HFFc6 (cell line): ENCODE measurements at places on chromosomes 5 and 9.
A peak's percentile ranks its signal among the peaks of the same experiment; 100 is the strongest.

DNA sequence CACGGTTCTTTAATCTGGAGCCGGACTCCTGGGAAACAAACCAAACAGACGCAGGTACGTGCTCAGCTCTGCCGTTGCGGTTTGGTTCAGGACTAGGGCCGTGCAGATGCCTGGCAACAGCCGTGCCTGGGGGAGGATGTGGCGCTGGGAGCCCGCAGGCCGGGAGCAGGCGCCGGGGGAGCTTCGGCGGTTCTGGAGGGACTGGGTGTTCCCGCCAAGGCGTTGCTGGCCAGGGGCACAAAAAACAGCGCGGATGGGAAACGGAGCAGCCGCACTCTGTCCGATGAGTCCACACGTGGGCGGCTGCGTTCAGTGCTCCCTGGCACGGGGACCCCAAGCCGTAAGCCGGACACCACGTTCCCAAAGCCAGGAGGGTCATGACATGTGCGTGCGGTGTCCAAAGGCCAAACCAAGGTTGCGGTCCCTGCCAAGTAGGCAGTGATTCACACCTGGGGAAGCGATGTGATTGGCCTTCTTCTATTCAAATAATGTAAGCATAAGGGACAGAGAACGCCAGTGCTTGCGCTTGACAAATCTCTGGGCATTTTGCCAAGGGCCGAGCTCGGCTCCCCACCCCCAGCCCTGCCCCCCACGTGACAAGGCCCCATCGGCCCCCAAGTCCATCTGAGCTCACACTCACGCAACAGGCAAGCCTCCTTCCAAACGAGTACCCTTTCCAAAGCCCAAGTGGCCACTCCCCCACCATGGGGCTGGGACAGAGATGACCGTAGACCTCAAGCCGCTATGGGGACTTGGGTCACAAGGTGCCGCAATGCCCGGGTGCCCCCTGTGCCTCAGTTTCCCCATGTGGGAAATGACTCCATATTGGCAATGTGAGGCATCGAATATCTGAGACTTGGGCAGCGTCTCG, 49.7 kb upstream of the NKD2 start:
- no peak for DNase-seq

- DNase-seq: peak; percentile 67
Measured at GRCh38 chr5:149957855-149958254, 2.7 kb upstream of the SLC26A2 start.

GRCh38 chr5:117295941-117296340, 721.3 kb upstream of the SEMA6A start:
- no peak for DNase-seq

- no peak for DNase-seq
Measured at GRCh38 chr5:157908459-157908858, 49.5 kb upstream of the CLINT1 start.

DNA sequence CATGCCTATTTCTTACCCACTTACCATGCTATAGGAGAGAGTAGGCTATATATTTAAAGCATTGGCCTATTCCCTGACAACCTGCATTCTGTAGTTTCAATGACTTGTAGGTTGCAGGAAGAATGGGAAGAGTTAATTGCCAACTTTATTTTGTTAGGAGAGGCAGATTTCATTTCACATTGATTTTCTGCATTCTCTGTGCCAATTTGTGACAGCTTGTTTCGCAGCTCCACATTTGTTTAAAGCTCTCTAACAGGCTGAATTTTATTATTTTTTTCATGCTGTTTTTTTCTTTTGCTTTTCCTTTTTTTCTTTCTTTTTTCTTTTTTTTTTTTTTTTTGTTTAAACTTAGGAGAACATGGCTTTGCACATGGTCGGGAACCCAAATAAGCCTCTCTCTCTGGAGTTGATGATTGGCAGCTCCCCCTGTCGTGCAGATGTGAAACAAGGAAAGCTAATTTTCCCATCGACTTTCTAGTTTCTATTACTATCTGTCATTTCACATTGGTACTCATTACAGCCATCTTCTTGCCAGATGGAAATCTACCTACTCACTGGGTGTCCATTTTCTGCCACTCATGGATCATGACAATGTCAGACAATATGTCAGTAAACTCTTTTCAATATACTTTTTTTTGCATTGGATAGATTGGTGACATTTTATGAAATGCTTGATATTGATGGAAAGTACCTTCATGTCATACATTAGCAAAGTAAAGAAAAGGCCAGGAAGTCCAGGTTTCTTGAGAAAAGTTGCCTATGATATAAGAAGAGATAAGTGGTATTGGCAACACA, 223.2 kb downstream of the KCTD16 start:
- no peak for DNase-seq

DNA sequence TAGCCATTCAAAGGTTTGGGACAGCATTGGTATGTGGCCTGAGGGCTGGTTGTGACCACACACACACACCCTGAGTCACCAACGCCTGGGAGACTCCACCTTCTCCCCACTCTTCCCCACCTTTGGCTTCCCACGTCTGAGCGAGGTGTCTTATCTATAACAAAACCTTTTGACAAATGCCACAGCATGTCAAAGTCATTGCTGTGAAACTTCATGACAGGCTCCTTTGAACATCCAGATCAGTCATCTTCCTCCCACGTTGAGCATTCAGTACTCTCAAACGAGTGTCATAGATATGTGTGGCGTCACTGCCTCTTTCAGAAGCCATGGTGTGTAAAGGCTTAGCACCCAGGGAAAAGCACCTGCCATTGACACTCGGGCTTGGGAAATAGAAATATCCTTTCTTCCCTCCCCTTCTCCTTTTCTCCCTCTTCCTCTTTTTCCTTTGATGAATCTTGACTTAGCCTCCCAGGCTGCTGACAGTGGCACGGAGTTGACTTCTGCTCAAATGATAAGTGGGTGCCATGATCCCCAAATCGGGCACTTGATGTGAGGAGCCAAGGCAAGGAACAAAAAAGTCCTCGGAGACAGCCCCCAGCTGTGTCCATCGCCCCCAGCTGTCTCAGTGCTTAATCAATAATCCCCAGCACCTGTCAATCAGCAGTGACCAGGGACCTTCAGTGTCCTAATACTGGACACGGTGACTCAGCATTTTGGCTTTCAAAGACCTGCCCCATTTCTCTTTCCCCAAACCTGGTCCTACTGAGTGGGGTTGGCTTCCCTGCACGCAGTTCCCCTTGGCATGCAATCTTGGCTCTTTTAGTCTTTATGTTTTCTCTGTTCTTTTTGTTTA, 114.8 kb downstream of the FGF18 start:
- no peak for DNase-seq

DNA sequence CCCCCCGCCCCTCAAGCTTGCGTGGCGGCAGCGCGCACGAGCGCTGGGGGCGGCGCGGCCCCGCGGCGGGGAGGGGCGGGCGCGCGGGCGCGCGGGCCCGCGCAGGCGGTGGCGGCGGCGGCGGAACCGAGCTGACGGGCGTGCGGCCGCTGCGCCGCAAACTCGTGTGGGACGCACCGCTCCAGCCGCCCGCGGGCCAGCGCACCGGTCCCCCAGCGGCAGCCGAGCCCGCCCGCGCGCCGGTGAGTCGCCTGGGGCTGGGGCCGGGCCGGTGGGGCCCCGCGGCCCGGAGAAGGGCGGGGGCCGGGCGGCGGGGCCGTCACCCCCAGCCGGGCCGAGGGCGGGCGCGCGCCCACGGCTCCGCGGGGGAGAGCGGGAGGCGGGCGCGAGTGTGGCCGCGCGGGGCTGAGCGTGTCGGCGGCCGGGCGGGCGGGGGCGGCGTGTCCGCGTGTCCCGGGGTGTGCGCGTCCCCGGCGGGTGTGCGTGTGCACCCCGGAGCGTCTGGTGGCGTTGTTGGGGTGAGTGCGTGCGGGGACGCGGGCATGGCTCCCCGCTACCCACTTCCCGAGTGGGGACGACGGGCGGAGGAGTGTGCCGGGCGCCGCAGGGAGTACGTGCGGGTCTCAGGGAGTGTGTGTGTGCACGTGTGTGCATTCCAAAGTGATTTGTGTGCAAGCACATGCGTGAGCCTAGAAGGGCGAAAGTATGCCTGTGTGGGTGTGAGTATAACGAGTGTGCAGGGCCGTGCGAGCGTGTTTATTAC, at the start of gene NEK6:
TSS of gene NEK6 (plus strand) at position 106 of the 763 bp plus-strand sequence. CDS start 44,016 bp downstream, outside the sequence.
- peak; percentile 45 for DNase-seq
